Hindlimb muscle (tissue), 1 donor: ENCODE measurements at places on chromosomes 3 and 15. TPM values are rescaled to one million over a fixed set of nuclear protein-coding genes. Genes with fewer than 3 reads are reported as not detected.

DNA sequence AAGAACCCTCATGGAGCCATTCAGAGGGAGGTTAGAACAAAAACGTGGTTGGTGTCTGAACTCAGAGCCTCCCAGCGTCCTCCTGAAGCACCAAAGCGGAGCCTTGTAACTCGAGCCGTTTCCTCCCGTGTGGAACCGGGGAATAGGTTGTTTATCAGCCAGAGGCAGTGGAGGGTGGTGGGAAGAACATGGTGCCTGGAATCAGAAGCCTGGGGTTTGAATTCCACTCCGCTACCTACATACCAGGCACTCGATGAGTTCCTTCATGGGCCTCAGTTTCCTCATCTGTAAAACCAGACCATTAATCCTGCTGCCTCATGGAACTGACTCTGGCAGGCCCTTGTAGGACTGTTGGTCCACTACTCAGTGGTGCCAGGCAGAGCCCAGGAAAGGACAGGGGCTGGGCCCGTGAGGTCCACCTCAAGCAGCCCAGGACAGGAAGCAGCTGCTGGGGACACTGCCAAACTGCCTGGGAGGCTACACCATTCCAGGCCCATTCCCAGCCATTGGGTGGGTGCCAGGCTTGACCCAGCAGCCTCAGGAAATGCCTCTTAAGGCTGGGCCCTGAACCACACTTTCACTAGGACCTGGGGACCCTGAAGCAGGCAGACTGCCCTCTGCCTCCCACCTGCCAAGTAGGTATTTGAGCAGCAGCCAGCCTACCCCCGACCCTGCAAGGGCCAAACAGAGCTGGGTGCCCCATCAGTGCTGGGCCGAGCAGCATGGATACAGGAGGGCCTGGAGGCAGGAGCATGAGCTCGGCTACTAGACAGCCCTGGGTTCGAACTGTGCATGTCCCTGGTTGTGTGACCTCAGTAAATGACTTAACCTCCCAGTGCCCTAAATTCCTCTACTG lies 33.4 kb downstream of the PRKCD start:
- no peak for DNase-seq

GRCh38 chr3:135944831-135945230 lies 20.7 kb upstream of the PPP2R3A start:
- DNase-seq = no peak

DNA sequence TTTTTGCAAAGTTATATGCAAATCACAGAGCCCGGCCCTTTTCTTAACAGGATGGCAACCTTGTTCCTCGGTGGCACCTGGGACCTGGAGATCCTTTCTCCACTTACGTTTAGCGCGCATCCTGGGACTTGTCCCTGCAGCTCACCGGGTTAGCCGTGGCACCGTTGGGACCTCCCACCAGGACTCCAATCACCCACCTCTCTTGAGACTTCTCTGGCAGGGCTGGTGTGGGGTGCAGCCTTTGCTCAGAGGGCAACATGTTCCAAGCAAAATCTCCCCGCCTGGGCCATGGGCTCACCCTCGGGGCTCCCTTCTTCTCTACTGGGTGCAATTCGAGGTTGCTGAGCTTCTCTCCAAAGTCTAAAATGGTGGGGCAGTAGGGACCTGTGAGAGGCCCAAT lies 211.9 kb upstream of the UMPS start:
- DNase-seq = no peak

Gene MTMR10
- 20.8 TPM for polyA plus RNA-seq

- DNase-seq = no peak
Measured at GRCh38 chr3:37107846-37108245, 66.5 kb downstream of the LRRFIP2 start.
